KBM-7 (cell line): ENCODE measurements at places on chromosomes 6 and 20.

DNA sequence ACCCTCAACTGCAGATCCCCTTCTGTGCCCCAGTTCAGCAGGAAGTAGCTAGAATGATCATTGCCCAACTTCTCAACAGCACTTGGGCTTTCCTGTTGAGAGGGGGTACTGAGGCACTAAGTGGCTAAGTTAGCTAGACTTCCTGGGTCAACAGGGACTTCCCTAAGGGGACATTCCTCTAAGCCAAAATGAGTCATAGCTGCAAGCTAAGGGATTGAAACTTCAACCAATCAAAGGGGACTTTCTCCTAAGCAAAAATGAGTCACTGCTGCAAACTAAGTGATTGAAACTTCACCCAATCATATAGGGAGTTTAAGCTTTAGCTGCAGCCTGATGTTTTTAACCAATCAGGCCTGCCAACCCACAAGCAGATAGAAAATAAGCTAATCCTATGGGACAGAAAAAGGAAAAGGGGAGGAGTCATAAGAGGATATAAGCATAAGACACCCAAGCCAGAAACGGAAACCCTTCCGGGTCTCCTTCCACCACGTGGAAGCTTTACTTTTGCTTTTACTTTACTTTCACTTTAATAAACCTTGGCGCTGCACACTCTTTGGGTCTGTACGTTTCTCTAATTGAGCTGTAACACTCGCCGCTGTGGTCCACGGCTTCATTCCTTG lies 659.0 kb upstream of the HS3ST5 start:
- no peak for DNase-seq

GRCh38 chr20:34129518-34130162 lies 17.6 kb upstream of the EIF2S2 start:
- peak; percentile 80 for DNase-seq

GRCh38 chr6:141216726-141217125 lies 916.0 kb upstream of the GJE1 start:
- DNase-seq = no peak

- DNase-seq = no peak
Measured at GRCh38 chr6:149230712-149231460, 86.6 kb upstream of the TAB2 start.

DNA sequence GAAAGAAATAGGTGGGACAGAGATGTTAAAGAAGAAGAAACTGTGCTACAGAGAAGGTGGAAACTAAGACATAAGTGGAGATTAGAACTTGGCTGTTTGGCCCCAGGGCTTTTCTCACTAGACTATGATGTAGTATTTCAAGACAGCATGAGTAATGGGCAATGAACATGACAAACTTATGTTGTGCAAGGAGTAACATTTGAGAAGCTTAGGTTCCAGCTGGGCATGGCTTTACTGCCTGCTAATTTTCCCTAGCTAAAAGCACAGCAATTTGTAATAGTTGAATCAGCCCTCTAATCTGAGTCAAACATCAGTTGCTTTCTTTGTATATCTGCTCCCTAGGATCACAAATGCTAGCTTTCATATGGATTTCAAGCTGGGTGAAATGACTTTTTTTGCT lies 294.3 kb upstream of the BMP2 start:
- DNase-seq = no peak

DNA sequence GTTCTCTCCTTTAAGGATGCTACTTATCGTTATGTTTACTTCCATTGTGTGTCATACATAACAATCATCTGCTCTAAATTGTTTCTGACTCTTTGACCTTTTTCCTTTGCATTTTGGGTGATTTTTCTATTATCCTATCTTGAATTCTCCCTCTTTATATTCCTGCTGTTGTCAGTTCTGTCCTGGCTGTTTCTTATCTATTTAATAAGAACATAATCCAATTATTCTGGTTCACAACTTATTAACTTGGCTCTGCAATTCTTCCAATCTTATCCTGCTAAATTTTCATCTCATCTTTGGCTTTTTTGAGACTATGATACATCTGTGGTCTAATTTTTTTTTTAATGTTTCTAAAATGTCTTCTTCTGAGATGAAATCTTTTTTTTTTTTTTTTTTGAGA lies 54.7 kb upstream of the TOX2 start:
- DNase-seq = no peak

GRCh38 chr20:4797275-4797674 lies 75.6 kb downstream of the PRND start:
- no peak for DNase-seq
